ENCODE measurements at places on chromosomes 4 and X.

- DNase-seq: no peak
These were observed 114.8 kb upstream of the MAP9 start for GRCh38 chr4:155491336-155492120.

GRCh38 chr4:120680647-120681228 lies 241.8 kb downstream of the PRDM5 start:
- DNase-seq: no peak

DNA sequence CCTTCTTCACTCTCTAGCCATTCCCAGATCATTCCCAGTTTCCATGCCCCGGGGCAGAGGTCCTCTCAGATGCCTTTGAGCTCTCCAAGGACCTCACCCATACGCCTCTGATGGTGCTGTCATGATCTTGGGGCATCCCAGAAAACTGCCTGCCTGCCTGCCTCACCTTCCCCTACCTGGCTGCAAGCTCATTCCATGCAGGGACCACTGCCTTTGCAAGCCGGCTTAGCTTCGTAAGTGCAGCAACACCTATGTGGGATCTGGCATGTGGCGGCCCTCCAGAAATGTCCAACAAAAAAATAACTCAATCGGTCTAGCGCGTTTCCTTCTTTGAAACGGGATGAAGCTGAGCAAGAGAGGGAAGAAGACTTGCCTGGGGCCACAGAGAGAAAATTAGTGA lies 53.0 kb downstream of the C4orf50 start:
- DNase-seq: no peak

GRCh38 chrX:10045327-10046000 lies 78.3 kb downstream of the CLDN34 start:
- no peak for DNase-seq

- no peak for DNase-seq
These were observed 204.7 kb downstream of the BMPR1B start for GRCh38 chr4:94962484-94962883.

All from A172 (cell line).